Mucosa of descending colon (tissue), 3 donors: ENCODE measurements at places on chromosomes 12 and 14. TPM values are rescaled to one million over a fixed set of nuclear protein-coding genes. Genes with fewer than 3 reads are reported as not detected.
A peak's percentile ranks its signal among the peaks of the same experiment; 100 is the strongest.

Gene C3AR1
- 12.5 TPM for total RNA-seq

Gene TAS2R7
- not detected for total RNA-seq

Gene TNFRSF1A
- total RNA-seq = 166 TPM

Gene OVCH1
- total RNA-seq = not detected

Gene LMNTD1
- not detected for total RNA-seq

Gene CLEC4C
- not detected for total RNA-seq

Gene TAS2R42
- total RNA-seq = not detected

GRCh38 chr14:21537090-21537424, 10.9 kb upstream of the SALL2 start:
- no peak for DNase-seq

- DNase-seq = no peak
Measured at GRCh38 chr12:62866451-62867082, 68.4 kb downstream of the PPM1H start.

DNA sequence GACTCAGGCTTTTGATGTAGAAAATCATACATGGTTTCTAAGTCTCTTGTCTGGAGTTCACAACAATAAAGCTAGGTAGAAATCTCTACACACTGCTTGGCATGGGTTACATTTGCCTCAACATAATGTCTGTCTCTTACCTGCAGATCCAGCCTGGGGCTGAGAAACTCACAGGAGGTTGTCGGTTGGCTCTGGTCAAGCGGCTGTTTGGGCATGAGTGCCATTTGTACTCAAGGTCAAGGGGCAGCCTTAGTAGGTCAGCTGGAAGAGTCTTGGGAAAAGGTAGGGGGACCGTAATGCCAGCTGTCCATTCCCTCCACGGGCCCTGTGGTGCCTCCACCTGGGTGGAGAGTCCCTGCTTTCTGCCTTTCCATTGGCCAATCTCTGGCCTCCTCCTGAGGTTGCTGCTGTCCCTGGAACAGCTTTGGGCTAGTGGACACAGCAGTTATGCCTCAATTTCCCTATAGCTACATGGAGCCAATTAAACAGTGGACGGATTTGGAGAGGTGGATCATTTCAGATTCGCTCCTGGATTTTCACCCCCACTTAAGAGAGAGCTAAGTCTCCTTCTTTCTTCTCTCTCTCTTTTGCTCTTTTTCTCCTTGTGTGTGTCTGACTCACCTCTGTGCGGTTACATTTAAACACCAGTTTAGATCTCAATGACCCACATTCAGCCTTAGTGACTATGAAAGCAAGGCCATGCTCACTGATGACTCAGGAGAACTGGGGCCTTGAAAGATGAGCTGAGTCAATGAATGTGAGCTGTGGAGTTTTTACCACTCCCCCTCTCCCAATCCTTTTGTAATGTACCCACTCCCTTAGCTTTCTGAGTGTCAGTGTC, 132.8 kb upstream of the HIF1A start:
- DNase-seq = no peak

GRCh38 chr14:80919622-80920021, 21.9 kb downstream of the CEP128 start:
- no peak for DNase-seq

- no peak for DNase-seq
Measured at GRCh38 chr12:19191089-19191488, 61.6 kb downstream of the PLEKHA5 start.

GRCh38 chr12:122986258-122986871, 5.9 kb downstream of the ARL6IP4 start:
- DNase-seq = no peak

- DNase-seq = no peak
Measured at GRCh38 chr12:119378903-119379302, 44.4 kb downstream of the CCDC60 start.

- DNase-seq = peak; percentile 65
Measured at GRCh38 chr14:93033983-93034670, 81.6 kb downstream of the ITPK1 start.

DNA sequence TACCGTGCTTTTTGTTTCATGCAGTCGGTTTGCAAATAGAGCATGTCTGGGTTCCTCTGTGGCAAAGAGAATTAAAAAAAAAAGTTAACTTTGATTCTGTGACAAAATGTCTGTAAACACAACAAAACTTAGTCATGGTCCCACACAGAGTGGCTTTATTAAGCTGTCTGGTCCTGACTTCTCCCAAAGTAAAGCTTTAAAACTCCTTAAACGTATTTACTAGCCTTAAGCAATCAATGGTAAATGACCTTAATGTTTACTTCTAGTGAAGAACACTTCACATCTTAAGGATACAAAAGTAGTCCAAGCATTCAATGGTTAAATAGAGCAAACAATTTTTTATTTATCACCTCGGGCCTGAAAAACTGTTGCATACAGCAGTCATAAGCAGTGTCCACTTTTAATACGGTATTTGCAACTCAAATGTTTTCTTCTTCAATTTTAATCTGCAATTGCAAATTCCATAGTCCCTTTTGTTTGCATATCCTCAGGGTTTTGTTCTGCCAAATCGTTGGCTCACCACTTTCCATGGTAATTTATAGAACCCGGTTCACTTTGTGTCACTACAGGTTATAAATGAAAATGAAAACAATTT, 453.0 kb upstream of the MIS18BP1 start:
- DNase-seq = no peak

- DNase-seq = no peak
Measured at GRCh38 chr14:73895939-73896338, 9.3 kb downstream of the ZNF410 start.

DNA sequence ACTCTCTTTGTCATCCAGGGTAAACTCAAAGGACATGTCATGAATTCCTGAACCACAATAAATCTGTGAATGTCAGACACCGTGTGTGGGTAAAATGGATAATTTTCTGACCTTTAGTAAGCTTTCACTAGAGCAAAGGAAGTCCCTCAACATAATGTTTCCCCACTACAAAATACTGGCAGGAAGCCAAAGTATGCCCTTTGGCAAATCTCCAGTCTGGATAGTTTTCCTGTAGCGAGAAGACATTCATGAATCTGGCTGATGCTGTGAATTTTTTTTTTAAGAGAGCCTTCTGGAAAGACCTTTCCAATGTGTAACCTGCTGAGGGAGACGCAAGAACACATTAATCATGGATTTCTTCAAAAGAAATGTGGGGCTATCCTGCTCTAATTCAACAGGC, 389.6 kb upstream of the DDHD1 start:
- peak; percentile 8 for DNase-seq

DNA sequence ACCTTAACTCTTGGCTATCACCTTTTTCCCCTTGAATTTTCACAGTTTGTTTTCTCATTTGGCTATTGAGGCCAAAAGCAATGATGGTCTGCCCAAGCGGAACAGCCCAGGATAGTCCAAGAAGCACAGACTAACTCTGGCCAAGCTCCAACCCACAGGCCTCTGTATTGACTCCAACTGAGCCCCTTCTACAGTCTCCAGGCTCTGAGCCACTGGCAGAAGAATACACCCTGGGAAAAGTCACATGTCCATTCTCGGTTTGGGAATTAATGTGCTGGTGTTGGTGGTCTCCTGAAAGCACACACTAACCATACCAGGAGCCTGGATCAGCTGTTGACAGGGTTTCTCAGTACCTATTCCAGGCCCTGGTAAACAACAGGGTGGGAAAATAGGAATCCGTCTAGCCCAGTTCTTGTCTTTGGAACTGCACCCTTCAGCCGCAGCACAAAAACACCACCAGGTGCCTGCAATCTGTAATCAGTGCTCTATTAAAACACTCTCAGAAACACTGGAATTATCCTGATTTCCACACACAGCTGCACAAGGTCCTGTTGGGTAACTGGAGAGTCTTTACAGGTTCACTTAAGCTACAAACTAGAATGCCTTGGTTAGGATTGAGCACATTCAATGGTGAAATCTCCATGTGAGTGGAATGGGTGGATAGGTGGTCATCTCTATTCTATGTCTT, 63.6 kb downstream of the STXBP6 start:
- no peak for DNase-seq

DNA sequence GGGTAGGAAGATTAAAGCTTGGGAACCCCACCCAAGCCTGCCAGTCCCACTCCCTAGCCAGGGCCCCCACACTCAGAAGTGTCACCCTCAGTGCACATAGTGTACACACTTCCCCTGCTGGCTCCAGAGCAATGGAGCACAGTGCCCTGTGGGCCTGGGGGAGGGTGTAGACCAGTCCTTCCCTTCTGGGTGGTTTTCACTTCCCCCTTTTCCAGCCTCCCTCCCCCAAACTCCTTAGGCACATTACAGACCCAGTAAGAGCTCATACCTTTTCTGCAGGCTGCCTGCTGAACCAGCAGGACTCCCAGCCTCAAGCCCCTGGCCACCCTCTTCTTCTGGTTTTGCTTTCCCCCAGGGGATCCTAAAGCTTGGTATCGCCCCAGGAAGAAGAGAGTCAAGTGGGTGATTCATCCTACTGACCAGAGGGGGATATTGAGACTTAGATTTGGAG, at the start of gene ZNF385A:
Gene ZNF385A, minus strand, starts transcription at position 143 of the 451 bp plus-strand sequence. CDS start 219 bp downstream, outside the sequence.
- no peak for DNase-seq

DNA sequence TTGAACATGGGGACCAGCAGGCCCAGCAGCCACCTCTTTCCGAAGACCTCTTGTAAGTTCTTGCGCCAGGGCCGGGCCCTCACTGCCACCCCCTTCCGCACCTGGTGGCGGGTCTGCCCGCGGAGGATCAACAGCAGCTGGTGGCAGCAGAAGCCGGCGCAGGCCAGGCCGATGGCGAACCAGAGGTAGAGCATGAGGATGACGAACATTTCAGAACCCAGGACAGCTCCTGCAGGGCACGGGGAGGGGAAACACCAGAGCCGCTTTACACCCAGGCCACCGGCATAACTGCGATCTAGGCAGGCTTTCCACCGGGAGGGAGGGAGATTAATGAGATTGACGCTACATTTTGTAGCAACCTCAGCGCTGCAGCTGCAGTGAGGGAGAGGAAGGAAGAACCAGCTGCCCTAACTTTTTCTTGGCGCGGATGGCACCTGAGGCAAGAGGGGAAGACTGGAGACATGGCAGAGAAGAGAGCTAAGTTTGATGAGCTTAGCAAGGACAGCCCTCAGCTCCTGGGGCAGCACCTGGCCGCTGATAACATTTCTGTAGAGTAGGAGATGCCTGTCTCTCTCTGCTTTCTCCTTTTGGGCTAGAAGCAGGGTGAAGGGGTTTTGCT, 7.8 kb downstream of the ZDHHC22 start:
- DNase-seq = peak; percentile 76
